Esophagus squamous epithelium (tissue), 5 donors: ENCODE measurements at places on chromosomes 5 and 9.

DNA sequence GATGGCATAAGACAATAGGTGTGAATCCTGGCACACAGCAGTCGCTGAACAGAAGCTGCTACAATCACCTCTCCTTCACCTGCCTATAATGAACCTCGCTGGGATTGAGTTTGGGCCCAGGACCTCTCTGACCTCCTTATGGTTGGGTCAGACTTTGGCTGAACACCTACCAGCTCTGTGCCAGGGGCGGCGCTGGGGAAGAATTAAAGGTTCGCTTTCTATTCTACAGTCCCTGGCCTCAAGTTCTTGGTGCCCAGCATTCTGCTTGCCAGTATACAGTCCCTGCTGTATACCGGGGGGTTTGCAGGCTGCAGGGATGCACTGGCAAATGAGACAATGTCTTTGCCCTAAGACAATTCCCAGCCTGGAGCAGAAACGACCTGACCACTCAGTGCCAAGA is 895 bp upstream of the STRBP start:
- DNase-seq: no peak

GRCh38 chr5:144336191-144336961 is 165.7 kb downstream of the KCTD16 start:
- DNase-seq: no peak

- DNase-seq: no peak
These were observed 36.4 kb downstream of the LARP1 start for GRCh38 chr5:154791535-154791934.

DNA sequence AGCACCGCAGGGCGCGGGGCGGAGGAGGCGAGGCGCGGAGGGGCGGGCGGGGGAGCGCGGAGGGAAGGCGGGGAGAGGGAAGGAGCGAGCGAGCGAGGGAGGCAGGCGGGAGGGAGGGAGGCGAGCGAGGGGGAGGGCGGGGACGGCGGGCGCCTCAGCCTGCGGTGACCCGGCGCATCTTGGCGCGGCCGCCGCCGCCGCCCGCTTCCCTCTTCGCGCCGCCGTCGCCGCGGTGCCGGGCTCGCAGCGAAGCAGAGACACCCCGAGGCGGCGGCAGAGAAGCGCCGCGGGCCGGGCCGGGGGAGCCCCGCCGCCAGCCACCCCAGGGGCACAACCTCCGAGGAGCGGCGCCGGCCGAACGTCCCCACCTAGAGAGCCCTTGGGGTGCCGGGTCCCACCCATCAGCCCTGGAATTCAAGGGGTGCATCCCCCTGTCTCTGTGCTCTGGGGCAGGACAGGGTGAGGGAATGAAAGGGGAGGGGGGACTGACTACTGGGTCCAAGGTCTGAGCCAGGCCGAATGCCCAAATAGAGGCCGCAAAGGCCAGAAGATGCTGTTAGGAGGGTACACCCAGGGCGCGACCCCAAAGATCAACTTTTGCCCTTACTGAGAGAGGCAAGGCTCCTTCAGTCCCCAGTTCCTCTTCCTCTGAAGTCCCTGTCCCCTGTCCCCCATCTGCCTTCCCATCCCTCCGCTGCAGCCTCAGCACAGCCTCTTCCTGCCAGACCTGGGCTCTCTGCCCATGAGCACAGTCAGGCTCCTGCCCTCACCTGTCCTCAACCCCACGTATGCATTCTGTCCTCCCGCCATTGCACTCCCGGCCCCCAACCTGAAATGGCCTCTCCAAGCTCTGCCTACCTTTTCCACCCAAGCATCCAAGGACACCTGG is at the start of gene ADAMTS2:
TSS of gene ADAMTS2 (minus strand) at position 29 of the 889 bp plus-strand sequence. CDS start 133 bp downstream, outside the sequence.
- no peak for DNase-seq

GRCh38 chr5:174064171-174064570 is 18.7 kb downstream of the NSG2 start:
- DNase-seq: no peak

DNA sequence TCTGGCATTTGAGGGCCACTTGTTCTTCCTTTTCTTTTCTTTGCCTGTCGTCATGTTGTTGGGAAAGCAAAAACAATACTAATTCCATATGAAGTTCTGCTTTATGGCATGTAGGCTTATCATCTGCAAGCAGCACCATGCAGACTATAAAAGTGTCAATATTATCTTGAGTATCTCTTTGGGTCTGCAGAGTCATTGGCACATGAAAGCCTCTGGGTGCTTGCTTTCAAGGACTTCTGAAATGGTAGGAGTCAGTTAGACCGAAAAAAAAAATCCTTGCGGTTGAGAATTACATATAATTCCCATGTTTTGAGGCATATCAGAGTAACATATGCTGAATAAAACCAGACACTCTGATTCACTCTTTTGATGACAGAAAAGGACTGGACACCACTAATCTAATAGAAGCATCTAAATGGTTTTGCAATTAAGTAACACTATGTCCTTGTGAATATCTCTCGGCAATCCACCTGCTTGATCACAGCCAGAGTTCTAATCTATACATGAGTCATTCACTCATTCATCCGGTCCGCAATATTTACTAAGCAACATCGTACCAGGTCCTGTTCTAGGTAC is 44.4 kb downstream of the GNAQ start:
- DNase-seq: no peak

DNA sequence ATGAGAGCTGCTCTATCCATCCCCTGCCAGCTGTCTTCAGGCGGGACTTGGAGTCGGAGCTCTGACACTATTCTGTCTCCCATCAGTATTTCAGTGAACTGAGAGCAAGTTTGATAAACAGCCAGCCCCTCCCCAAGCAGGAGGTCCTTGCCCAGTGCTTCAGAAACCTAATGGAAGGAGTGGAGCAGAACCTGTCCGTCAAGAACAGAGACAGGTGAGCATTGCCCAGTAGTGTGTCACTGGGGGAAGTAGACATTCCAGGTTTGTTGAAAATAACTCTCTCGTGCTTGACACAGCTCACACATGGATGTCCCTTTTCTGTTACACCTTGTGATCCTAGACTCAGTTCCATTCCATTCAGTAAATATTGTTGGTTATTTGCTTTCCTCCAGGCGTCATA is 13.2 kb upstream of the TLX3 start:
- no peak for DNase-seq

GRCh38 chr9:92276331-92277032 is 17.0 kb downstream of the IARS1 start:
- DNase-seq: no peak

GRCh38 chr5:168227001-168227400 is 64.4 kb upstream of the WWC1 start:
- DNase-seq: no peak

- no peak for DNase-seq
These were observed 166.8 kb upstream of the TARS1 start for GRCh38 chr5:33273985-33274384.

- DNase-seq: no peak
These were observed 21.9 kb downstream of the CSF2 start for GRCh38 chr5:132095424-132095972.
